Gastrocnemius medialis (tissue), 4 donors: ENCODE measurements at places on chromosomes 3 and 15. TPM values are rescaled to one million over a fixed set of nuclear protein-coding genes. Genes with fewer than 3 reads are reported as not detected.

DNA sequence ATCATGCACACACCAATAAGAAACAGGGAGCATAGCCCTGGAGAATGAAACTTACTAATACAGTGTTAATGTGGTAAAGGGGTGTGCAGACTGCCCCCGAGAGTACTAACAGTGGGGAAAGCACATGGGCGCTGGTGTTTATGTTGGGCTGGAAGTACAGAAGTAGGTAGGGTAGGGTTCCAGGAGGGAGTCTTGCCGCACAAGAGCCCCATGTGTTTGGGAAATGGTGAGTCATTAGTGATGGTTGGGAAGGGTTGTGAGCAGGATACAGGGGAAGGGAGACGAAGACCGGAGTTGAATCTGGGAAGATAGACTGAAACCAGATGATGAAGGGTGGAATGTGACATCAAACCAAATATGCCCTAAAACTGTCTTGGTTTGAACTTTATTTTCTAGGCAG is 117.1 kb downstream of the THSD4 start:
- no peak overlapping the region for H3K4me3 ChIP-seq
- no peak overlapping the region for H3K27ac ChIP-seq
- no peaks in the 10 kb centered on the region for H3K4me1 ChIP-seq
- H3K27me3 ChIP-seq, result no peaks in the 10 kb centered on the region

GRCh38 chr15:81427176-81427575 is 53.2 kb upstream of the TMC3 start:
- no peaks in the 10 kb centered on the region for H3K27me3 ChIP-seq
- H3K4me1 ChIP-seq, result no peaks in the 10 kb centered on the region

- no peak overlapping the region for H3K4me3 ChIP-seq
- H3K36me3 ChIP-seq, result no peaks in the 10 kb centered on the region
- H3K4me1 ChIP-seq, result no peaks in the 10 kb centered on the region
Observed at GRCh38 chr3:37402351-37402750, 228.0 kb upstream of the LRRFIP2 start.

DNA sequence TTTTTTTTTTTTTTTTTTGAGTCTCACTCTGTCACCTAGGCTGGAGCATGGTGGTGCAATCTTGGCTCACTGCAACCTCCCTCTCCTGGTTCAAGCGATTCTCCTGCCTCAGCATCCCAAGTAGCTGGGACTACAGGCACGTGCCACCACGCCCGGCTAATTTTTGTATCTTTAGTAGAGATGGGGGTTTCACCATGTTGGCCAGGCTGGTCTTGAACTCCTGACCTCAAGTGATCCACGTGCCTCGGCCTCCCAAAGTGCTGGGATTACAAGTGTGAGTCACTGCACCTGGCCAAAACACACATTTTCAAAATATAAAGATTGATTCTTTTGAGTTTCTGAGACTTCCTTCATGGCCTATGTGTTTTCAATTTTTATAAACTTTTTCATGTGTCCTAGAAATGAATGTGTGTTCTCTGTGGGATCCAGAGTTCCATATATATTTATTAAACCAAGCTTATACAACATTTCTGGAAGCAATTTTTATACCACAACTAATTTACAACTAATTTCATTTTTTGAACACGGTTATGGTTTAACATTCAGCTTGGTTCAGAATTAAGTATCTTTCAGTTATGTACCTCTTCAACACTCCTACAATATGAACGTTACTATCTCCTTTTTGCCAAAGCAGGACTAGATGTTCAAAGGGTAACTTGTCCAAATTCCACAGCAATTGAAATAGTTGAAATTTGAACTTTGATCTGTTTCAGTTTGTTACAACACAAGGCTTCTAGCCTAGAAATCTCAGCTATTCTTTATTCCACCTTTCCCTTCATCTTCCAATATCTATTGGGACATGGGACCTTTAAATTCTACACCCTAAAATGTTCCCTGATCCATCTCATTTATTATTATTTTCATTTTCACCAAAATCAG is 1.5 kb downstream of the ACAD11 start:
- DNase-seq, result no peak
- H3K27me3 ChIP-seq, result no peaks in the 10 kb centered on the region
- no peaks in the 10 kb centered on the region for H3K36me3 ChIP-seq
- H3K4me3 ChIP-seq, result peak overlapping the region; percentile 88
- H3K4me1 ChIP-seq, result peaks cover 29% of the 10 kb centered on the region
- H3K27ac ChIP-seq, result peak overlapping the region; percentile 89

PRRT3 gene
- total RNA-seq, result 2.9 TPM
